Left colon (tissue), 2 donors: ENCODE measurements at places on chromosomes 6 and 20. TPM values are rescaled to one million over a fixed set of nuclear protein-coding genes. Genes with fewer than 3 reads are reported as not detected.
A peak's percentile ranks its signal among the peaks of the same experiment; 100 is the strongest.

GRCh38 chr6:131255911-131256310 lies 120.6 kb downstream of the AKAP7 start:
- no peak for DNase-seq

The CPNE5 gene
- total RNA-seq = 3.8 TPM

GRCh38 chr6:42220807-42221206 lies 3.1 kb upstream of the MRPS10 start:
- DNase-seq = no peak

- no peak for DNase-seq
These were observed 67.3 kb downstream of the NPEPL1 start for GRCh38 chr20:58759947-58760346.

- no peak for DNase-seq
These were observed 69.0 kb downstream of the AFG1L start for GRCh38 chr6:108363889-108364313.

The NRSN1 gene
- total RNA-seq = 0.45 TPM

DNA sequence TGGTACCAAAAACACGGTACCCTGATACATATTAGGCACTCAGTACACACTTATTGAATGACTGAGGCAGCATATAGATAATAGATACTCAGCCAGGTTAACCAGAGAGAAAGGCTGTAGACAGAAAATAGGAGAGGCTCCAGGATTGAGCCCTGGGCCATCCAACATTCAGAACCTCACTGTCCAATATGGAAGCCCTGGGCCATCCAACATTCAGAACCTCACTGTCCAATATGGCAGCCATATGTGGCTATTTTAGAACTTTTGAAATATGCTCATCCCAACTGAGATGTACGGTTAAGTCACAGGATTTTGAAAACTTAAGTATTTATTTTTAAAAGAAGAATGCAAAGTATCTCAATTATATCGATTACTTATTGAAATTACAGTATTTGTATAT lies 142.5 kb upstream of the ID4 start:
- DNase-seq = no peak

DNA sequence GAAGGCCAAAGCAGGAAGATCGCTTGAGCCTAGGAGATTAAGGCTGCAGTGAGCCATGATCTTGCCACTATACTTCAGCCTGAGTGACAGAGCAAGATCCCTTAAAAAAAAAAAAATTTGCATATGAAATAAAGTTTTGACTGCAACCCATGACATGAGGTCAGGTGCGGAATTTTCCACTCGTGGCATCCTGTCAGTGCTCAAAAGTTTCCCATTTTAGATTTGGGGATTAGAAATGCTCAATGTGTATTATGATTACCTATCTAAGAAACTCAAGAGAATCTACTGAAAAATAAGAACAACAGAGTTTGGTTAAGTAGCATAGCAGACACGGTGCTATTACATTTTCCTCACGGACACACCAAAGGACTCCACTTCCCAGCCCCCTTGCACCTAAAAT lies 11.7 kb downstream of the SLC23A2 start:
- DNase-seq = no peak

DNA sequence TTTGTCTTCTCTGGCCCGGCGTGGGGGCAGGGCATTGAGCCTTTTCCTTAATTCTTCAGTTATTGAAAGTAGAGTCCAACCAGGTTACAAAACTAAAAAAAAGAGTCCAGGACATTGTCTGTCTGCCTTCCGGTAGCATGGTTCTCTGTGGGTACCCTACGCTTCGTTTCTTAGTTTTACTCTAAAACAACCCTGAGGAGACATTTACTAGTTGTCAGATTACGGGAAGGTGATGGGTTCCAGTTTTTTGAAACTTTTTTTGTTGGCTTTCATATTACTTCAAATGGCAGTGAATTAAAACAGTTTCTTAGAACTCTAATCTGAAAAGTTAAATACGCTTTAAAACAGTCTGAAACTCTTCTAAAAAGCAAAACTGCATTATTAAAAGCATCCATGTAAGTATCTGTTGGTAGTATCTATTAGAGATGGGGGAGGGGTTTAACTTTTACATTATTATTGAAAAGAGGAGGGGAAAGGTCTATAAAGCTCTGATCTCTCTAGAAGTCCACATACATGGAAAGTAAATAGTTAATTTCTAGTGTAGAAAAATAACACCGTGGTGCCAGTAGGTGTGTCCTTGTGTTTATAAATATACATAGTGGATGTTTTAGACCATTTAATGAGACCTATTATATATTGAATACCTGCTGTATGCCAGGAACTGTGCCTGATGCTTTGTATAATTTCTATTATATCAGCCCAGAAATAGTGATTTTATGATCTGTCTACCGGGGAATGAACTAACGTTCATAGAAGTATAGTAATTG lies 2.2 kb downstream of the BICRAL start:
- DNase-seq = no peak

- no peak for DNase-seq
These were observed 199.4 kb upstream of the ZNF217 start for GRCh38 chr20:53792946-53793536.

The XKR7 gene
- total RNA-seq = 0.11 TPM

DNA sequence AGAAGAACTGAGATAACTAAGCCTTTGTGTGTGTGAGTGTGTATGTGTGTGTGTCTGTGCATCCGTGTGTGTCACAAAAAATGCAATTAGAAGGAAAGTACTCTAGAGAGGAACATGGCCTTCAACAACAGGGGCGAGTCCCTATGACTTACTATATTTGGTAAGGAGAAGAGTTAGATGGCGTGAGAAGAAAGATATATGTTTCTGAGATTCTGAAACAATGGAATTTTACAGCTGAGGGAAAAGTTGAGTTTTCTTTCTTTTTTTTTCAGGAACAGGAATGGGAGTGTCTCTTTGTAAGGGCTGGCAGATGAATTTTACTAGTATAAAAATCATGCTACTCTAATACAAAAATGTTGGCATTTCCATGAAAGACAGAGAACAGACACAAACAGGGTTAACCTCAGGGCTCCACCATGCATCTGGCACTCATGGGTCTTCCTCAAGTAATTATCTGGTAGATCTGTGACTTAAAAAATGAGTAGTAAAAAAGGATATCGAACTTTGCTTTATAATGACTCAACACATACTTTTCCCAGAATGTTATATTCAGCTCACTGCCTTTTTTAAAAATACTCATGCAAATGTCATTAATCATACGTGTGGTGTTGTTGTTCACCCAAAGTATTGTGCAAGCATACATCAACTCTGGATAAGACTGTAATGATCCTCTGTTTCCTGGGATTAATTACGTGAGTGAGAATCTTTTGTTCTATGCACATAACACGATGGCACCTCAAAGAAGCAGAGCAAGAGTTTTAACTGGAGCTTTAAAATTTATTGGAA lies 12.8 kb upstream of the SASH1 start:
- DNase-seq = no peak

DNA sequence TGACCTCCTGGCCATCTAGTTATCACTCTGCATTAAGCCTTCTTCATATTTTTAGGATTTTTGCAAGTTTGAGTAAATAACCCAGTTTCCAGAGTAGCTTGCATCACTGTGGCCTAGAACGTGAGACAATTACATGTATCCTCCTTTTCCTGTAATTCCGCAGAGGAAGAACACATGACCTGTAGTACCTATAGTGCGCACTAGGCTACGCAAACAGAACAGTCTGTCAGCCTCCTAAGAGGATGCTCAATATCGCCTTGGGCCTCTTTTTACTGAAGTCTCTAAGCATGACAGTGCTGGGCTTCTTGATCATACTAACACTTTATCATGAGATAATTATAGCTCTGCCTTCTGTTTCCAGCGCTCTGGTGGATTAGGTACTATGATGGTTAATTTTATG lies 20.2 kb upstream of the NR2E1 start:
- no peak for DNase-seq

The PTPN1 gene
- total RNA-seq = 33.9 TPM

GRCh38 chr6:80607811-80608391 lies 501.4 kb downstream of the BCKDHB start:
- DNase-seq = no peak

- DNase-seq = no peak
These were observed 46.8 kb downstream of the DSTN start for GRCh38 chr20:17616480-17617211.

The RHAG gene
- not detected for total RNA-seq

The MCM3 gene
- 33.2 TPM for total RNA-seq

DNA sequence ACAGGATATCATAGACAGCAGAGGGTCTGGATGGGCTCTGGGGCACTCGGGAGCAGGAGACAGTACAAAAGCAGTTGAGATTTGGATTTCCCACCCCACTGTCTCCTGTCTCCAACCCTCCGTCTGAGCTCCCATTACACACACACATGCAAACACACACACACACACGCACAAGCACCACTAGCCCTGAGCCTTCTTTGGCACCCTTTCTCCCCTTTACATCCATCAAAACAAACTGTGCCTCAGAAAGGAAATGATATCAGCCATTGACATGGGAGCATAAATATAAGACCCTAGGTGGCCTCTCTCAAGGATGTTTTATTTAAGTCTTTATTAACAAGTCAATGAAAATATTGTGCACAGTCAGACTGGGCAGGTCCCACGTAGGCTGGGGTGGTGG lies 17.5 kb downstream of the TTBK1 start:
- DNase-seq = peak; percentile 17

DNA sequence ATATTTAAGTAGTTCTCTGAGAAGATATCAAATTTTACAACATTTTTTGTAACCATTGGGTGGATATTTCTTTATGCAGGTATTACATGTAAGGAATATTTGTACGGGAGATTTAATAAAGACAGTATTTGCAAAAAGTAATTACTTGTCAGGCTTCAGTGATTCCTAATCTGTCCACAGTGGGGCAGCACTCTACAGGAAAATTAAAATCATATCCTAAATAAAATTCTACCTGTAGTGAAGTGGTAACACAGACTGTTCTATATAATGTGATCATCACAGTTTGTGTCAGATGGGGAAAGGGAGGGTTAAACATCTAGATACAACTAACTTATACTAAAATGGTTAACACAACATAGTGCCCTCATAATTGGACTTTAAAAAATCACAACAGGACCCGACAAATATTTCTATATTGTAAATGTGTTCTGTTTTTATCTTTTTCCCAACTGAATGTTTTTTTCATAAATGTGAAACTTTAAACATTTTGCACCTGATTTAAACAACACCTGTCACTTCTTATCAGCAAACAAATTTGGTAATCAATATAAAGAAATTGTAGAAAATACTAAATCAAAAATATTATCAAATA lies 145.6 kb upstream of the MANEA start:
- DNase-seq = peak; percentile 20
